ENCODE measurements at places on chromosomes 12 and 14. TPM values are rescaled to one million over a fixed set of nuclear protein-coding genes. Genes with fewer than 3 reads are reported as not detected.

Gene MYF5
- not detected for total RNA-seq

Gene AQP2
- total RNA-seq = not detected

Gene RCOR1
- total RNA-seq = 14.8 TPM

Gene GNB3
- total RNA-seq = 0.50 TPM

Gene MYH6
- total RNA-seq = not detected

Gene PROX2
- total RNA-seq = not detected

Gene TMCC3
- 30.5 TPM for total RNA-seq

Gene RASSF9
- total RNA-seq = 2.6 TPM

Gene PPP1R36
- 0.83 TPM for total RNA-seq

Gene SP7
- total RNA-seq = not detected

Gene RALGAPA1
- 77.7 TPM for total RNA-seq

Gene ACOT4
- total RNA-seq = 0.57 TPM

Gene PPFIA2
- total RNA-seq = 0.66 TPM

Gene OR6C65
- total RNA-seq = not detected

GRCh38 chr12:130628304-130628703 lies 87.8 kb downstream of the RIMBP2 start:
- no peak for DNase-seq

- DNase-seq = no peak
Observed at GRCh38 chr12:2212971-2213869, 160.4 kb downstream of the CACNA1C start.

DNA sequence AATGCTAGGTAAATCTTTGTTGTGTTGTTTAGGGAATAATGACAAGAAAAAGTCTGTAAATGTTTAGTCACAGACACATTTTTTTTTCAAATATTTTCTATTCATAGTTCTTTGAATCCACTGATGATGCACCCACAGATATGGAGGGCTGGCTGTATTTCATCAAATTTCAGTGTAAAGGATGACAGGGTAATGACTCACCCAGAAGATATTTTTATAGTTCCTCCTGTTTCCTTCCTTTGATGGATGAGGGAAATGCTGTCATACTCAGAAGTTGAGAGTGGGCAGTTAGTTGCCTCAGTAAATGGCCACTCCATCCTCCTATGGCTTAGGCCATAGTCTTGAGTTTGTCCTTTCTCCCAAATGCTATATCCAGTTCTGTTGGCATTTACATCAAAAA lies 76.9 kb upstream of the REP15 start:
- no peak for DNase-seq

DNA sequence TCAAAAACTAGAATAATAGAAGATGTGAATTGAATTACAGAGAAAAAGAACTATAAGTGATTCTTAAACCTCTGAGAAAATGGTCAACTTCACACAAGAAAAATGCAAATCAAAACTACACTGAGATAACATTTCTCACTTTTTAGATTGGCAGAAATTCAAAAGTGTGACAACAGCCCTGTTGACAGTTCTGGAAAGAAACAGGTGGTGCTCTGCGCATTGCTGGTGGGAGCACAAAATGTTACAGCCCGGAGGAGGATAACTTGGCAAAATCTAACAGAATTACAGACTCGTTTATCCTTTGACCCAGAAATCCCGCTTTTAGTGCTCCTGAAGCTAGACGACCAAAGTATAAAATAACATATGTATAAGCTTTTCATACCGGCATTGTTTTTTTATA lies 222.5 kb upstream of the CNTN1 start:
- no peak for DNase-seq

DNA sequence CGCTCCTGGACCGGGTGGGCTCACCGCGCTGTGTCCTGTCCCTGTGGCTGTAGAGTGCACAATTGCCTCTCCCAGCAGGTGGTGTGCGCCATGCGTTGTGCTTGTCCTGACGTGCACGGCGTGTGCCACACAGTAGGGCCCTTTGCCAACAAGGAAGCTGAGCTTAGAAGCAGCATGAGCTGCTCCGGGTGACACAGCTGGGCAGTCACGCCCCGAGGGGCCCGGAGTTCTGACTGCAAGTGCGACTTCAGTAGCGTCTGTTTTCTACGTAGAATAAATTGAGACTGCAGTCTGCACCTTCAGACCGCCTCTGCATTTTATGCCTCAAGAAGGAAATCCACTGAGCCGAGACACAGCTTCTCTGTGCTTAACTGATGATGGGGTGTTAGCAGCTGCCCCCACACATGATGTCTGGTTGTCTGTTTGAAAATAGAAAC lies 81.6 kb downstream of the ADGRD1 start:
- no peak for DNase-seq

GRCh38 chr12:93094988-93095737 lies 166.1 kb upstream of the EEA1 start:
- DNase-seq = no peak

DNA sequence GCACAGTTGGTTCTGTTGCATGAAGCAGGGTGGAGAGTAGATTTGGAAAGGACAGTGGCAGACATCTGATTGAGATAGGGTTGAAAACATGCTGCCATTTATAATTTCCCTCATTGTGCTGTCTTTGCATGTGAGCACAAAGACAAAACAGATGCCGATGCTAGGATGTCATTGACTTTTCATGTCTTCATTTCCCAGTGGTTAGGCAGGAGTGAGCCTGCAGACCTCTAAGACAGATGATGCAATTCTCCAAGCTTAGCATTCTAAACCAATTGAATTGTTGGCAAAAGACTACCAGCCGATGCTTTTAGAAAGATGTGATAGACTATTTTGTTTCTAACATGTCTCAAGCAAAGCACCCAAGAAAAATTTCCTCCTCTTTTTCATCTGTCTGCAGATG lies 37.1 kb upstream of the PELI2 start:
- DNase-seq = no peak

- DNase-seq = no peak
Observed at GRCh38 chr12:112303004-112303403, 79.2 kb downstream of the HECTD4 start.

DNA sequence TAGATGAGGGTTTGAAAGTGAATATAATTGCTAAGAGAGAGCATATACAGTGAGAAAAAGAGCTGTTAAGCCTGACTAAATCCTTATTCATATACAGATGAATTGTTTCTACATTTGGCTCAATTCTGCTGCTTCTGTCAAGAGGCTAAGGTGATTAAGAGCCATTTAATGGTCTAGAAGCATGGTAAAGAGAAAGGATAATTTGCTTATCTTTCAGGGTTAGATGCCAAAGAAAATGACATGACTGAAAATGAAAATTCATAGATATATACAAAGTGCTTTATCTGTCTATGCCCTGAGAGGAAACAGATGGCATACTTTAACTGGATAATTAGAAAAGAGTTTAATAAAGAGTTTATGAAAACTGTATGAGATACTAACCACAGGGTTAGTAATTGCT lies 834.9 kb downstream of the SLC6A15 start:
- no peak for DNase-seq

- DNase-seq = no peak
Observed at GRCh38 chr14:77158175-77158881, 16.7 kb upstream of the ZDHHC22 start.

DNA sequence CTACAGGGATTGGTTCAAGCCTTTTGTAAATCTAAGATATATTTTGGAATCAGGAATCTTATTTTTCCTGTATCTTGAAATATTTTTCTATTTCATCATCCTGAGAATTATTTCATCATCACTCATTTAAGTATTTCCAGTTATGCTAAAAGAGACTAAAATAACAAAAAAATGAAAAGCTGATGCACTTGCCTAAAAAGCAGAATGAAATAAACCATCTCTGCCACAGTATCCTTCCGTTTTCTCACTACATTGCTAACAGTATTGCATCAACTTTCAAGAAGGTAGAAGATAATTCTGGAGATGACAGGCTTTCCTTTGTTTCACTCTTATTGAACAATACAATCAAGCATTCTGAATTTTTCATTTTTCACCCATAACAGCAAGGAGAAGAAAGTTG lies 31.1 kb upstream of the EIF5 start:
- no peak for DNase-seq

GRCh38 chr14:90666571-90666970 lies 149.7 kb downstream of the TTC7B start:
- no peak for DNase-seq

DNA sequence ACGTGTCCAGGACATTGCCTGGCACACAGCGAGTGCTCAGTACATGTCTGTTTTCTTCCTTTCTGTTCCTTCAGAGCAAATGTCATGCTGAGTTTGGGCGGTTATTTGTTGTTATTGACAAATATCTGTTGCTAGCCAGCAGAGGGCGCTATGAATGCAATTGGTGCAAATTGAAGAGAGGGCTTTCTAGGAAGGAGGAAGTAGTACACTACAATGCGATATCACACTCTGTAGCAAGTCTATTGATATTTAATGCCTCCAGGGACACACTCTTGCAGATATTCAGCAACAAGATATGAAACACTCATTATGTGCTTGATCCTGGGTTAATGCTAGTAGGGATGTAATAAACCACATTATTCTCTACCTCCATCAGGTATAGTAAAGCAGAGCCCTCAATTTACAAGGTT lies 267.3 kb upstream of the SRRM4 start:
- no peak for DNase-seq

DNA sequence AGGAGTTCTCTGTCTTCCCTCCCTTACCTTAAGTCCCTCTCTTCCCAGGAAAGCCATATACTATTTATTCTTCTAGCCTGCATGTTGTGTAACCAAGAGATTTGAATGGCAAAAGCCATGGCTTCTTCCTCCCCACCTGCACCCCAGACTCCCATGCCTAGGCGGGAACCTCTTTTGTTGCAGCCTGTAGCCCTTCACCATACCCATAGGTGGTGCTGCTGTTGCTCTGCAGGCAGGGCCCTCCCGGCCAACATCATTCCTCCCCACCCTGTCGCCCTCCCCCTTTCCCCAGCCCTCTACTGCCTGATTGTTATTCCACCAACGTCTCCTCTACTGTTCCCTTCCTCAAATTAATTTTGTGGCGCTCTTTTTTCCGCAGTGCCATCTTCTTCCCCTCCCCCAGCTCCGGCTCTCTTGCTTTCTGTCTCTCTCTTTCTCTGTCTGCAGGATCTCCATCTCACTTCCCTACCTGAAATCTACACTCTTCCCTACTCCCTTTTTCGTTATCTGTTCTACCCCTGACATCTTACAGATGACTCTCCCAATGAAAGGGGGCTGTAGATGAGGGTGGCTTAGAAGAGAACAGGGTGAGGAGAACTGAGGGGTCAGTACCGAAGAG lies 13.8 kb downstream of the NGDN start:
- no peak for DNase-seq

GRCh38 chr12:128637642-128638606 lies 185.8 kb downstream of the SLC15A4 start:
- DNase-seq = no peak

DNA sequence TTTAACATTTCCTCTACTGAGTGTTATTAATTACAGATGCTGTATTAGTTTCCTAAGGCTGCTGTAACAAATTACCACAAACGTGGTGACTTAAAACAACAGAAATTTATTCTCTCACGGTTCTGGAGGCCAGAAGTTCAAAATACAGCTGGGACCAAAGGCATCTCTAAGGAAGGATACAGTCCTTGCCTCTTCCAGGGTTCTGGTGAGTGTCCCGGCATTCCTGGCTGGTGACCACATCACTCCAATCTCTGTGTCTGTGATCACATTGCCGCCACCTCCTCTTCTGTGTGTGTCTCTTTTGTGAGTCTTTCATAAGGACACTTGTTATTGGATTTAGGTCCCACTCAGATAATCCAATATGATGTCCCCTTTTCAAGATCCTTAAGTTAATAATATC lies 85.1 kb upstream of the CCDC198 start:
- no peak for DNase-seq

- no peak for DNase-seq
Observed at GRCh38 chr14:95291859-95292542, 27.7 kb downstream of the CLMN start.

- DNase-seq = no peak
Observed at GRCh38 chr12:42932936-42933335, 343.4 kb upstream of the PRICKLE1 start.

DNA sequence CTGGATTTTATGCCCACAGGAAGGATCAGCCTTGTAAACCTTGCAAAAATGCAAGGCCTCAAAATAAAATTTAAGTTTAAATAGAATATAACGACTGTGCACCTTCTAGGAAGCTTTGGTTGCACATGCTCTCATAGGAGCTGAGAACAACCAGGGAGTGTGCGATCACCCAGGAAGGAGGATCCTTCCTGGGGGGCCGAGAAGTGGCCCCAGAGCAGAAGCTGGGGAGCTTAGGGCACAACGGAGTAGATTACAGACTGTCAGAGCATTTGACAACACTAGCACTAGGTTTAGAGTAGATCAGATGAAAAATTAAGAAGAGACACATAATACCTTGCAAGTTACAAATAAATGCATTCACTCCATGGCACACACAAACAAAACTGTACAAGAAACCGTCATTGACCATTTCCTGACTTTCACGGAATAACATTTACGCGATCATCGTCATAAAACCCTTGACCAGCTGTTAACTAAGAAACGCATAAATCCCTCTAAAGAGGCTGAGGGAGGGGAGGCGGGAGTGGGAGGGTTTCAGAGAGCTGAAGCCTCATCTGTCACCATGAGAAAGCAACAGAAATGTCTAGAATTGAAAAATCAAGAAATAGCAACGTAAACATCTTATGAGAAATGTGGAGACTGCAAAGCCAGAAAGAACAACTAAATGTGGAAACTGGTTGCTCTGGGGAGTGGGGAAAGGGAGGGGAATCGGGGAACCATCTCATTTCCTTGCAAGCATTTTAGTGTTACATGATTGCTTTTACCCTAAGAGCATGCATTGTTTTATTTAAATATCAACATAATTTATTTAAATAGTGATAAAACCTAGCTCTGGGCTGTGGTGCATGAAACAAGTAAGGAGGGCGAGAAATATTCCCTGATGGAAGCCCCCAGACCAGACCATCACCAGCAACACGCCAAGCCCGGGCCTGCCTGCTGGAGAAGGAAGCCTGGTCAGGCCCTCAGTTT lies 13.1 kb upstream of the CCDC85C start:
- no peak for DNase-seq

GRCh38 chr14:70595443-70596185 lies 4.8 kb downstream of the MED6 start:
- DNase-seq = no peak

- no peak for DNase-seq
Observed at GRCh38 chr14:24235804-24236688, 3.3 kb downstream of the GMPR2 start.

DNA sequence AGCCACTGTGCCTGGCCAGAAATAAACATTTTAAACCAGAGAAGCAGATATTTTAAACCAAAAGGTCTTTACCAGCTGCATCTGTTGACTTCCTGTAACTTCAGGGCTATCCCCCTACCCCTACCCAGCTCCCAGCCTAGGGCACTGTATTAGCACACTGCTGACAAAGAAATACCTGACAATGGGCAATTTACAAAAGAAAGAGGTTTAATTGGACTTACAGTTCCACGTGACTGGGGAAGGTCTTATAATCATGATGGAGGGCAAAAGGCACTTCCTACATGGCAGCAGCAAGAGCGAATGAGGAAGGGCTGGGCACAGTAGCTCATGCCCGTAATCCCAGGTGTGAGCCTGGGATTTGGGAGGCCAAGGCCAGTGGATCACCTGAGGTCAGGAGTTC lies 26.0 kb downstream of the GEMIN2 start:
- DNase-seq = no peak

DNA sequence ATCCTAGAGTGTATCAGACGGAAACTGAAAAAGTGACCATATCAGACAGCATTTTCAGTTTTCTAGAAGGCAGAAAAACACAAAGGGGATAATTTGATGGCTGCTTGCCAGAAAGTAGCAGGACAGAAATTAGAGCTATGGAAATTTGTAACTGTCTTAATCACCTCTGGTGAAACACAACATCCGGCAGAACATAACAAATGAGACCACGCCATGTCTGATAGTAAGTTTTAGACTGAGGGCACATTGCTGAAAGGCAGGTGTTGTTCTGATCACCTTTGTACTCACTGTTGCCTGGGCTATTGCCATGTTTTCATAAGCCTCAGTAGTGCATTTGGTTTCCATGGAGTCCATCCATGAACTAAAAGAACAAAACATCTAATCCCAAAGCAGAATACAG lies 290.3 kb downstream of the PAWR start:
- no peak for DNase-seq

All from esophagus muscularis mucosa (tissue), 4 donors.